OCI-LY7 (cell line): ENCODE measurements at places on chromosomes 2 and 18.
A peak's percentile ranks its signal among the peaks of the same experiment; 100 is the strongest.

GRCh38 chr2:229375251-229375650 is 104.2 kb upstream of the PID1 start:
- DNase-seq = no peak

DNA sequence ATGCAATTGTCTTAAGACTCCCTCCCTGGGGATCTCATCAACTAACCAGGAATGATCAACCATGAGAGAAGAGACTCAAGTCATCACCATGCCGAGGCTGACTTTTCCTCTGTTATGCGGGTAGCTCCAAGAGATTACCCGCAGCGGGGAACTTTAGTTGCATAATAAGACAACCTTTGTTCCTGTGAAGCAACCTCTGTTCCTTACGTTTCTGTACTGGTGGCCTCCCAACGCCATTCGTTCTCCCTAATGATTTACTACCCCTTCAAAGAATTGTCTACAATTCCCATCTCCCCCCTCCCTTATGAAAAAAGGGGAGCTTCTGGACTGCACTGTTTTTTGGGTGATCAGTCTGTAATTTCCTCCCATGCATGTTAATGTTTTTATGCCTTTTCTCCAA is 66.1 kb upstream of the LRPPRC start:
- DNase-seq = no peak

DNA sequence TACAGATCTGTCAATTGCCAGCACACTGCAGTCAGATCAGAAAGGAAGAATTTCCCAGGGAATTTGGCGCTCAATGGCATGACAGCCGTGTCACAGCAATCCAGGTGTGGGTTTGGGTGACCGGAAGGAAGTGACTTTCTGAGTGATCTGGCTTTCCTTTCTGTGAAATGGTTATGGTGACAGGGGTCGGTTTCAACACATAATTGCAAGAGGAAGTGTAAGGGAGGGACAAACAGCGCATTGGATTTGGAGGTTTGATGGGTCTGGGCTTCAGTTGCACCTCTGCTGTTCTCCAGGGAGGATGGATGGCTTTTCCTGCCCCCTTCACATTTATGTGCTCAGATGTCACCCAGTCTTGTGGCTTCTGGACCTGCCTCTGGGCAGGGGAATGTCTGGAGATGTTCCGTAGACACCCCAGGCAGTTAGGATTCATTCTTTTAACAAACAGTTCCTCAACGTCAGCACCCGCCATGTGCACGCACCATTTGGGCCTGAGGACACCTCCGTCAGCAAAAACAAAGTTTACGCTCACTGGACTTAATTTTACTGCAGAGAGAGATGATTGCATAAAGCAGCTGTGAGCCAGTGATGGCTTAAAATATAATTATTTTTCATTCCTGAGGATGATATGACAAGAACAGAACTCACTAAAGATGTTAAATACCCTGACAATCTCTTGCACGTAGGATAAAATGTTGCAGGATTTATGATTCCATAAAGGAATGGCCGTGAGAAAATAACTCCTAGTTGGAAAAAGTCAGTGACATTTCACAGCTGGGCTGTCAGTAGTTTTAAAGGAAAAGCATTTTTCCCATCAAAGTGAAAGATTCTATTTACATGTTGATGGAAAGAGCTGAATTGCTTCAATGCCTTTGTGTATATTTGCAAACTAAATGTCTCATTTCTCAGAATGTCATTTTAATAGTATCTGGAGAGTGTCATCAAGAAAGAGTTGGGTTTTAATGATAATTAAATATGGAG is 36.9 kb downstream of the MBP start:
- no peak for DNase-seq

DNA sequence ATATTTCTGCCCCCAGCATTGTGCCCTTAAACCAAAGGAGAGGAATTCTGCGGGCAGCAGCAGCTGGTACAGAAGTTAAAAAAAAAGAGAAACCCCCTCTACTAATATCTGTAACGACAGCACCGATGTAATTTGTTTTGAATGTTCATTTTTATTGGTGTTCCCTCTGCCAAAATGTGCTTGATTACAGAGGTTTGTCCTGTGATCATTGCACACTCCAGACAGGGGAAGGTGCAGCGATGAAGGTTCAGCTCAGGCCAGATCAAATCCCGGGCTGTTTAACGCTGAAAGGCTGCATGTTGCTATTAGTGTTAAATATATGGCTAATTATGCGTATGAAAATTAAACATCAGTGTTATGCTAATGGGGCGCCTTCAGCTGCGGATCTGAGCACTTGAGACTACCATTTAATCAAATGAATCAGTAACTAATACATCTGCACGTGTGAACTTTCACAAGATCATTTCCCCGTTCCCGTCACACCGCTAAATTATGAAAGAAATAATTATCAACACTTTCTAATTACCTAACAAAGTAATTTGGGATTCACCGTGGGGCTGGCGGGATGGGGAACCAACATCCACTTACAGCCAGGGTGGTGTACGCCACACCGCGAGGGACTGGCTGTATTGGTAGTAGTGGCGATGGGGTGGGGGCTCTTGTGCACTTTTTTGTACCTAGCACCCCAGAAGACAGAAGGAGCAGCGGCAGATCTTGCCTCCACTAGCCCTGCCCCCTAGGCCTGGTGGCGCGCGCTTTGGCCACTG is 1.5 kb upstream of the DLX1 start:
- no peak for DNase-seq

- DNase-seq = no peak
These were observed 879.5 kb downstream of the TRIB2 start for GRCh38 chr2:13596233-13596632.

DNA sequence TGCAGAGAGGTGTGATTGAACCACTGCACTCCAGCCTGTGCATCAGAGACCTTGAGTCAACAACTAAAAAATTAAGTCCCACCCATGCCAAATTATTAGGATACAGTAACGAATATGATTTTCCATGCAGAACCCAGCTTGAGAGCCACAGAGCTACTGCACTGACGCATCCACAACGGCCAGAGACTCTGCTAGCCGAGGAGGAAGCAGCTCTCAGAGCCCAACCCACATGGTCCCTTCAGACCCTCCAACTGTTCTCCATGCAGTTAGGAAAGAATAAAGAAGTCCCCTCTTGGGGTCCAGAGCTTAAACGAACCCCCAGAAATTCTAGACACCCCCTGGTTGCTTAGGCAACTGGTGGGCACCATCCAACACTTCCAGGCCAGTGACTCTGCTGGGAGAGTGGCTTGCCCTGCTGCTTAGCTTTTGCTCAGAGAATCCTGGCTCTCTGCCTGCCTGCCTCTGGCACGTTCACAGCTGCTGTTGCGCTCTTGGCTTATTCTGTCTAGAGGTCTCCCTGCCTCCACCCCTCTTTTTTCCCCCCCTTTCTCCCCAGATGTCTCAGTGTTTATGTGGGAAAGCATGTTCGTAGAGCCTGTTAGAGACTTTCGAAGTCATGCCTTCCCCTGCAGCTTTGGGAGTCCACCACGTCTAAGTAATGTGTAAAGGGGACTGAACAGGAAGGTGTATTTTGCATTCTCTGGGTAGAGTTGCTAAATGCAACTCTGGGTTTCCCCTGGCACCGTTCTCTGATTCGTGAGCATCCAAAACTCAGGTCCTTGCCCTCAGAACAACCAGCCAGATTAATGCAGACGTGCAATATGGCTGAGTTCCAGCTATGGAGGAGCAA is 26.0 kb upstream of the SP3 start:
- DNase-seq = peak; percentile 60

DNA sequence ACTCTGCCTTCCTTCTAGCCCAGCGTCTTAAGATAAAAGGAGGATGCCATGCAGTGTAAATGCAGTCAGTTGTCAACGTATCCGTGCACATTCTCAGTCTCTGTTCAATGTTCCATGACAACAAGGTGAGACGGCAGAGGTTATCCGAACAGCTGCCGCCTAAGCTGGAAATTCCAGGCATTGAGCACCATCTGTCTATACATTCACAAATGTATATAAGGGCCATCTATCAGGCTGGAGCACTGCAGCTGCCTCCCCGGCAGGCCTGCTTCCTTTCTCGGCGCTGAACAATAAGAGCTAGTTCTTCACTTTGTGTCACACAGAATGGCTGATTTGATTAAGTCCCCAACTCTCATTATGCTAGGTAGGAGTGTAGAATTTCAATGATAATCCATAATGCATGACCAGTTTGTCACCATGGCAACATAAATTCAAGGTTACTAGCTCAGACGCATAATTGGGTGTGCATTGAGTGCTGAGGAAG is 282.2 kb upstream of the SOX11 start:
- no peak for DNase-seq

DNA sequence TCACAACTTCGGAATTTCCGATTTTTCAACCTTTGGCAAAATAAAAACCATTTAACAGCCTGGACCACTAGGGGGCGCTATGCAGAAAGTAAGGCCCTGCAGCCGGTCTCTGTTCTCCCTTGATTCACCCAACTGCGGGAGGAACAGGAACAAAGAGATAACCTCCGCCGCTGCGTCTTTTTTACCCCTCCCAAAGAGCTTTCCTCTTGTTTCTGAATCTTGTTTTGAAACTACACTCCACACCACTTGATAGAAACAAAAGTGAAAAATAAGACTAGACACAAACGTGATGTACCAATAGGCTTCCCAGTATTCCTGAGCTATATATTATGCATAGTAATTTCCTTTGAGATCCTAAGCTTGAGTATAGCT is 231.2 kb downstream of the MYO3B start:
- peak; percentile 82 for DNase-seq

GRCh38 chr2:199596549-199596948 is 138.8 kb upstream of the SATB2 start:
- DNase-seq = peak; percentile 37

- DNase-seq = no peak
These were observed 172.0 kb downstream of the SRBD1 start for GRCh38 chr2:45438872-45439665.

- DNase-seq = peak; percentile 3
These were observed 278.4 kb upstream of the DDX18 start for GRCh38 chr2:117536139-117536538.

DNA sequence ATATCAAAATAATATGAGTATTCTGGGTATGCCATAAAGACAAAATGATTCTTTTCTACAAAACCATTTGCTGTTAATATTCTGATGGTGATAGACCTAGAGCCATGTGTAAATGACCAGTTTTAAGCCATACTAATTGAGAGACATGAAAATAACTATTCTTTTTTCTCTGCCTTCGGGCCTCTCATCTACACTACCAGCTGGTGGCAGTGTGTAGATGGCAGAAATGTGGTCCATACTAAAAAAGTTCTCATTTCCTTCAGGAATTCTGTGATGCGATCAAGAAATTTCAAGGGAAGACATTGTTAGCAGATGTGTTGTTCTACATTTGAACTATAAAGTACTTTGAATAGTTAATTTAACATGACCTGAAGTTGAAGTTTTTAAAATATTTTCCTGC is 485.2 kb downstream of the TRIB2 start:
- DNase-seq = no peak

DNA sequence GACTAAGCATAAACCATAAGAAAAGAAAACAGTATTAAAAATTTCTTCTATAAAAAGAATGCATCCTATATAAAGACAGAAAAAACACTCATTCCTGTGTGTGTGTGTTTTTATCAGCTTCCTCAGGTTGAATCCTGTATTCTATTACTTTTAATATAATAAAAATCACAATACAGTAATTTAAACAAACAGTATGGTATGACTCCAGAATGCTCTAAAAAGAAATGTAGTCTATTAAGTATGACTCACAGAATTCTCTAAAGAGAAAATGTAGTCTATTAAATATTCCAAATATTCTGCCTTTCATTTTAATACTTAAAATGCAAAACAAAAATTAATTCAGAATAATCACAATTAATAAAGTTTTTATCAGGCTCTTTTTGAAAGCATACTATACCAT is 19.8 kb downstream of the CCDC88A start:
- no peak for DNase-seq

GRCh38 chr2:105380432-105381100 is 18.3 kb downstream of the FHL2 start:
- DNase-seq = no peak

DNA sequence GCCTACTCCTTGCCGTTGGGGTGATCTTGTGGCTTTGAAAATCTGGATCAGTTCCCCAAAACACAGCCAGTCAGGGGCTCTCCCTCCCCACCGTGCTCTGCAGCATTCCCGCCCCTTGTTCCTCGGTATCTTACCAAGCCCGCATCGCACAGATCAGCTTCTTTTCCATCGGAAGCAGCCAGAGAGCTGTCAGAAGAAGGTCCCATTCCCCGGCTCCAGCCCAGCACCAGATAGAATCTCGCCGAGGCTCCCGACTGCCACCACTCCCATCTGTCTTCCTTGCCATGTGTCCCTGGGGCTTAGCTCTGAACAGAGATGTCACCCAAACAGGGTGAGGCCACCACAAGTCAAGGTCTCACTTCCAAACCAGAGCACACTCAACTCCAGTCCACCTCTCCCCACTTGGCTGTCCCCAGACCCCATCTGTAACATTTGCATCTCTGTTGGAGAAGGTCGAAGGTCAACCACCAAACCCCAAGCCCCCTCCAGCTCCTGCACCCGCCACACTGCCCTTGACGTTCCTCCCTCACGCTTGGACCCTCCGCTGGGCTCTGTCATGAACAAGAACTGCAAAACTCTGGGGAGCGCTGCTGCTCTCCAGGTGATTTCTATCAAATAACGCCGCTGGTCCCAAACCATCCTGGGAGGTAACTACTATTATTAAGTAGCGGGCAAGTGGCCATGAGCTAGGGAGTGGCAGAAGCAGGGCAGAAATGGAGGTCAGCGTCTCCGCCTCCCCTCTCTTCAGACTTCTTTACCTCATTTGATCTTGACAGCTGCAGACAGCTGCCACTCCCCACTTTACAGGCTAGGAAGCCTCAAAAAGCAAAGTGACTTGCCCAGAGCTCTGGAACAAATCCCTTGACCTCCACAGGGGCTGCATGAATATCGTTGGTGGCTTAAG is 70.0 kb upstream of the TAF1B start:
- no peak for DNase-seq

DNA sequence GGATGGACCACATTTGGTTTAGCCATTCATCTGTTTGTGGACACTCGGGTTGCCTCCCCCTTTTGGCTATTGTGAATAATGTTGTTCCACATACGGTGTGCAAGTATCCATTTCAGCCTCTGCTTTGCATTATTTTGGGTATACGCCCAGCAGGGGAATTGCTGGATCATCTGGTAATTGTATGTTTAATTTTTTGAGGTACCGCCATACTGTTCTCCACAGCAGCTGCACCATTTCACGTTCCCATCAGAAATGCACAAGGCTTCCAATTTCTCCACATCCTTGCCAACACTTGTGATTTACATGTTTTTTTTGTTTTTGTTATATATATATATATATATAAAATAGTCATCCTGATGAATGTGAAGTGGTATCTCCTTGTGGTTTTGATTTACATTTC is 54.6 kb upstream of the TWIST2 start:
- no peak for DNase-seq

DNA sequence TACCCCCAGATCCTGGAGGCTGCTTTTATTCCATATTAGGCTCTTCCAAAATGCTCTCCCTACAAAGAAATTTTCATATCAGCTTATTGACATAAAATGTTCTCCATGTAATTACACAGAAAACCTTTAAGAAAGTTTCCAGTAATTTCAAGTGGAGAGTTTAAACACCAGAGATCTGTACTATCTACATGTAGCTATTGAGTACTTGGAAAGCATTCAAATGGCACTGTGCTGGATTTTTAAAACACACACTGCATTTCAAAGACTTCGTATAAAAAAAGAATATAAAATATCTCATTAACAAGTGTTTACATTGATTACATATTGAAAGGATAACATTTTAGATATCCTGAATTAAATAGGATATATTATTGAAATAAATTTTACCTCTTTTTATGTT is 182.4 kb upstream of the ZNF521 start:
- DNase-seq = no peak
